ENCODE measurements at places on chromosomes 11 and 22.

DNA sequence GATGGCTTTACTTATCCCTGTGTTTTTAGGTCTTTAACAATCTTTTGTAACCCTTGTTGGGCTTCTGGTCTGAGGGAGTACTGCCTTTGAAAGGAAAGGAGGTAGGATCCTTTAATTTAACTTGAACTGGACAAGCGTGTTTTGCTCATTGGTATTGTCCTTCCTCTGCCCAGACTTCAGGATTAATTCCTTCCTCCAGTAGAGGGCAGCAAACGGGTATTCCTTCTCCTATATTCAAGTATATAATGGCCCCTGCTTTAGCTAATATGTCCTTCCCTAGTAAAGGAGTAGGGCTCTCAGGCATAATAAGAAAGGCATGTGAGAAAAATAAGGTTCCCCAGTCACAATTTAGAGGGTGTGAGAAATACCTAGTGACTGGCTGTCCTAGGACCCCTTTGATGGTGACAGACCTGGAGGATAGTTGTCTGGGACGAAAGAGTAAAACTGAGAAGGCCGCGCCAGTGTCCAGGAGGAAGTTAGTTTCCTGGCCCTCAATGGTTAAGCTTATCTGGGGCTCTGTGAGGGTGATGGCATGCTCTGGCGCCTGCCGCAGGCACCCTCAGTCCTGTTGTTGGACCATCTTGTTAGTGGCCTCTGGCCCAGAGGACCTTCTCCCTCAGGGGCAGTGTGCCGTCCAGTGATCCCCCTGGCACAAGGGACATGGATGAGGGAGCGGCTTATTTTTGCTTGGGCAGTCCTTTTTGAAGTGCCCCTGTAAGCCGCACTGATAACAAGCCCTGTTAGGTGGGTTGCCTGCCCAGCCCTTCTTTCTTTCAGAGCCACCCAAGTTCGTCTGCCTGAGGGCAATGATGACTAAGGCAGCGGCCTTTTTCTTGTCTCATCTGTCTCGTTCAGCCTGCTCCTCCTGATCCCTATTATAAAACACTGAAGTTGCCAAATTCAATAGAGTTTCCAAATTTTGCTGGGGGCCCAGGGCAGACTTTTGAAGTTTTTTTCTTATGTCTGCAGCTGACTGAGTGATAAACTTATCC is 51.8 kb downstream of the C11orf71 start:
- DNase-seq, result no peak

DNA sequence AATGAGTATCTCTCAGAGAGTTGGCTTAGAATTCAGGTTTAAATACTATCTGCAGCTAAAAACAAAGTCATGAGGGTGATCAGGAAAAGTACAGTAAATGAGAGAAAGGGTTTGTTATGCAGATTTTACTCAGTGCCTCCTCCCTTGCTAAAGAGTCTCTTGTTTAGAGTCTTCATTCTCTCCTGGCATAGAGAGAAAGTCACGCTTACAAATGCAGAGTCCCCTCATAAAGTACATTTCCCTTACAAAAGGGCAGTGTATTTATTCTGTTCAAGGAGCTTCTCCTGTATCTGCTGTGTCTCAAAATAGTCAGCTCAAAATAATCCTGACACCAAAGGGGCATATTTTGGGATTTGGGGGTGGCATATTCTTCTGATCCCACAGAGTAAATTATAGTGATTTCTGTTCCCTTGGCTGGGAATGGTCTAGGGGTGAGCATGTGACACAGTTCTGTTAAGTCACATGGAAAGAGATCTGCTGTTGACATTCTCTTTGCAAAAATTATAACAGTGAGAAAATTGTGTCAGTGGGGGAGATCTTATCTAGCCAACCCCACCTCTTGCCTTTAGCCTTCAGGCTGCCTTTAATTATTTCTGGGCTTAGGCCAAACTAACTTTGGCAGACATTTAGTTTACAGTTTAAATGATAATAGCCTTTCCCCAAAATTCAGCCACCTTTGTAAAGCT is 102.9 kb downstream of the MTNR1B start:
- no peak for DNase-seq

DNA sequence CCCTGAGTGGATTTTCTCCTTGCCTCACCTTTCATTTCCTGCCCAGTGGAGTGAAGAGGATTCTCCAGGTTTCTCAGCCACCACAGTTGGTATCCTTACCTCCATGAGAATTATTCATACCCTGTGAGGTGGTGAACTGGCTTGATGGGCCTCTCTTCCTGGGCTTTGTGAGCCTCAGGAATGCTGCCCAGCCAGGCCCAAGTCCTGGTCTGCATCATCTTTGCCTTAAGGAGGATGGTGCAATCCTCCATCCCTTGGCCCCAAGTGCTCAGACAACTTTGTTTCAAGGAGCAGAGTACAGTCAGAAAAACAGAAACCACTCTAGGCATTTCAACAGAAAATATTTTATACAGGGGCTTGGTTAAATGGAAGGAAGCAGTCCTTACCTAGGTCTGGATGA is 114.2 kb upstream of the CADM1 start:
- no peak for DNase-seq

GRCh38 chr11:130672911-130673310 is 224.5 kb downstream of the ADAMTS15 start:
- no peak for DNase-seq

DNA sequence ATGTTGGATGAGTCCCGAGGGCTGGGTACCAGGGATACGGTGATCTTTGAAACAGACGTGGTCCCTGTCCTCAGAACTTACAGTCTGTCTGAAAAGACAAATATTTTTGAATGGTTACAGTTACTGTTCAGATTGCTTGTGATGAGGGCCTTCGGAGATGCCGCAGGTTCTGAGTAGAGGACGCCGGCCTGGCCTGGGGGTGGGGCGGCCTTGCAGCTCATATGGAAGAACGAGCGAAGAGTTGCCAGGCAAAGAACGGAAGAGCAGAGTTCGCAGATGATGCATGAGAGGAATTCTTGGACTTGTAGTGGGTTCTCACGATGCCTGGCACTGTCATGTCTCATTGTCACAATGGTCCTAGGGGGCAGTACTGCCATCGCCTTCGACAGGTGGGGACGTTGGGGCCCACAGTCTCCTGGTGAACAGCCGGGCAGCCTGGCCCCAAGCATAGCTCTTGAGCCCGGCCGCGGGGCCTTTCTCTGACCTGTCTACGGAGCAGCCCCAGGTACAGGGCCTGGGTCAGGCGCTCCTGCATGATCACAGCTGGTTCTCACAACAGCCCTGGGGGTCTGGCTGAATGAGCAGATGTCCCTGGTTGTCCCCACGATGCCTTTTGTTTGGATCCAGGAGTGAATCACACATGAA is 60.9 kb upstream of the PARVG start:
- DNase-seq, result no peak

GRCh38 chr11:105211806-105212554 is 72.4 kb upstream of the CARD18 start:
- no peak for DNase-seq

DNA sequence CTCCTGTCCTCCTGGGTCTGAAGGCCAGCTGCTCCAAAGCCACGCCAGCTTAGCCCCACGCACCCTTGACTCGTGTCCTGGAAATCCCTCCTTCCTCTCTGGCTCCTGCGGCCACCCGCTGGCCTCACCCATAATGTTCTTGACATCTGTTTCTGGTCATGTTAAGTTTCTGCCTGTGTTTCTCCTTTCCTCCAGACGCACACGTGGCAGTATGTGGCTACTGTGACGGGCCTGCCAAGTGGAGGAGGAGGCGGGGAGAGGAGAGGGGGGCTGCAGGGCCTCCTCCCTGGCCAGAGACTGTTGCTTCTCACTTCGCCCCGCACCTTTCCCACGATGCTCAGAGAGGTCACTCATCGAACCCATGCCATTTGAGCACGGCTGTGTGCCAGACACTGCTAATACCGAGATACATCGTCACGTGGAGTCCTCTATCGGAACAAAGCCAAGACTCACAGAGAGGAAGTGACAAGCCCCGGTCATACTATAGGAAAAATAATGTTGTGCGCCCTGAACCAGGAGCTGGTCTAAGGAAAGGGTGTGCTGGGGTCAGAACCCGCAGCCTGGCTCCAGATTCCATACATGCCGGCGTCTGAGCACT is 11.5 kb downstream of the C1QTNF6 start:
- no peak for DNase-seq

GRCh38 chr22:21659864-21660525 is 5.8 kb upstream of the PPIL2 start:
- DNase-seq, result no peak

DNA sequence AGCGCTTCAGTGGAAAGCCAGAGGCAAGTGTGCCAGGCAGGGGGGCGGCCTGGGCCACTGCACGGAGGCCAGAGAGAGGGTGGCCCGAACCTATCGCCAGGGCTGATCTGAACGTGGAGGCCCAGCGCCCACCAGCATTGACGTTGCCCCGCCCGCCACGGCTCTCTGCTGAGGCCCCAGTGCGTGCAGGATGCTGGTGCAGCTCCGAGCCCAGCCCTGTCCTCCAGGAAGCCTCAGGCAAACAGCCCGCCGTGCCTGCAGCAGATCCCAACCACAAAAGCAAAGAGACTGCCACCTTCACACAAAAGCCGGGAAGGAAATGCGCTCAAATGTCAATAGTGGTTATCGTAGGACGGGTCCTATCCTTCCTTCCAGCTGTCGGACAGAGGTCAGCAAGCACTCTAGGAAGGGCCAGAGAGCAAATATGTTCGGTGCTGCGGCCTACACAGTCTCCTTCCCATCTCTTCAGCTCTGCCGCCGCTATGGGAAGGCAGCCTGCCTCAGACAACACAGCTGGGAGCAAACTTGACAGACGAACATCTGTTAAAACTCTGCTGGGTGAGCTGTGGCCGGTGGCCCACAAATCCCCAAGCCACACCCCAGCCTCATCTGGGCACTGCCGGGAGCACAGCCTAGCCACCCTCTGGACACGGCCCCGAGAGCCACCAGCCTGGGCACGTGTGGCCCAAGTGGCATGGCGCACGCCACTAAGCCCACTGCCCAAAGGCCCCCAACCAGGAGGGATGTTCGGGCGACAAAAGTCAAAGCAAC is 146.2 kb downstream of the CRYBB2 start:
- DNase-seq, result no peak

- DNase-seq, result no peak
These were observed 156.4 kb upstream of the TBCEL start for GRCh38 chr11:120867531-120867930.

GRCh38 chr11:94129512-94130297 is 1.1 kb downstream of the PANX1 start:
- DNase-seq, result no peak

DNA sequence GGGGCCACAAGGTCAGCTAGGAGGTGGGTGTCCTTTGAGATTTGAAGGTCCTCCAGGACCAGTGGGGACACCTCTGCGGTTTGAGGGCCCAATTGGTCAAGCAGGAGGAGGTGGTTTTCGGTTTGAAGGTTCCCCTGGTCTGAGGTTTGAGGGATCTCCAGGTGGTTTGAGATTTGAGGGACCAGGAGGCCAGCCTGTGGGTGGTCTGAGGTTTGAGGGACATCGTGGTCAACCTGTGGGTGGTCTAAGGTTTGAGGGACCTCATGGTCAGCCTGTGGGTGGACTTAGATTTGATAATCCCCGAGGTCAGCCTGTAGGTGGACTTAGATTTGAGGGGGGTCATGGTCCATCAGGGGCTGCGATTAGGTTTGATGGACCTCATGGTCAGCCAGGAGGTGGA is 11.8 kb downstream of the PCF11 start:
- no peak for DNase-seq

DNA sequence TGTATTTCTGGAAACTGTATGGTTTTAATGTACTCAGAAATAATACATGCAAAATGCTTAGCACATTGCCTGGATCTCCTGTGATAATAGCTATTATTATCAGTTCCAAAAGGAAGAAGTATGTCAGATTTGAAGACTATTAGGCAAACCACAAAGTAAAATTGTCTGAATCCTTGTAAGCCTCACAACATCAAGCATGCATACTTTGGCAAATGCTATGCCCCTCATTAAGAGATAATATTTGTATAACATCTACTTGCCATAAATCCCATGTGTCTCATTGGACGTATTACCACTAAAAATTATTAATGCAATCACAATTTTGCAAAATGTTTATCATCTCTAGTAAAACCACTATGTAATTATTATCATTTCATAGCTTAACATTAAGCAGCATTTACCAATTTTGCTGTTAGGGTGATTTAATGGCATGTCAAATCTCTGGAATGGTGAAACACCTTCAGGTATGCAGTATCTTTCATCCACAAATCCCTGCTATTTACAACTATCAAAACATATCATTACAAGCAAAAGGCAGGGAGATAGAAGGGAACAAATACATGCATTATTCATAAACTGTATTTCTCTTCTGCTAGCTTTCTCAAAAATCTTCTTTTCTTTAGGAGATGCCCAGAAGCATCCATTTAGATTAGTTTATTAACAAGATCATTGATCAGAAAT is 974.6 kb upstream of the RAG2 start:
- DNase-seq, result no peak

DNA sequence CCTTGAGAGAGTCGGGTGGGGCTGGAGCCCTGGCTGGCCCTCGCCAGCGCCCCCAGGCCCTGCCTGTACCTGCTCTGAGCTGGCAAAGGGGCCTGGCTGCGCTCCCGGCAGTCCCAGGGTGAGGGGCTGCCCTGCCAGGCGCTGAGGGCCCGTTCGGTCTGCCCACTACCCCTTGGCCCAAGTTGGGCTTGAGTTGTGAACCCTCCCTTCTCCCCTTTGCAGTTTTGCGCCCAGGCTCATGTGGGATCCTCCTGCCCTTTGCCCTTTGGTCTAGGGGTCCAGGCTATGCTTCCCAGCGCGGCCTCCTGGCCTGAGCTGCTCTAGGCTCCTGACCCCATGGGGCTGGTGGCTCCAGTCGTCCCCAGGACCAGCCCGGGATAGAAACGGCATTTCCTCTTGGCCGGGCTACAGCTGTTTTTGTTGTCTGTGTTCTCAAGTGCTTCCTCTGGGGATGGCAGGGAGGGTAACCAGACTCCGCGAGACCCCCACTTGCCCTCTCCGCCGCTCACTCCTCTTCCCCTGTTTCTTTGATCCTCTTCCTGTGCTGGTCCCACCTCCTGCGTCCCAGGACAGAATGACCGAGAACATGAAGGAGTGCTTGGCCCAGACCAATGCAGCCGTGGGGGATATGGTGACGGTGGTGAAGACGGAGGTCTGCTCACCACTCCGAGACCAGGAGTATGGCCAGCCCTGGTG is 34.9 kb downstream of the PRDM11 start:
- no peak for DNase-seq

DNA sequence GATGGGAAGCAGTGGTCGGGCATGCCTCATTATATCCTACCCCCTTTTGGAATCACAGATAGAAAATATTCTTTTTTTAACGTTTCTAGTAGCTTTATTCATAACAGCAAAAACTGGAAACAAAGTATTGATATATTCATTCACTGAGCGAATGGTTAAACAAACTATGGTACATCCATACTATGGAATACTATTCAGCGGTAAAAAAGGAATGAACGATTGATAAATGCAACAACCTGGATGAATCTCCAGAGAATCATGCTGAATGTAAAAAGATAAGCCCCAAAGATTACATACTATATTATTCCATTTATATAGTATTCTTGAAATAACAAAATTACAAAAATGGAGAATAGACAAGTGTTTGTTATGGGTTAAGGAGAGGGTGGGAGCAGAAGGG is 7.5 kb upstream of the SULT4A1 start:
- DNase-seq, result no peak

DNA sequence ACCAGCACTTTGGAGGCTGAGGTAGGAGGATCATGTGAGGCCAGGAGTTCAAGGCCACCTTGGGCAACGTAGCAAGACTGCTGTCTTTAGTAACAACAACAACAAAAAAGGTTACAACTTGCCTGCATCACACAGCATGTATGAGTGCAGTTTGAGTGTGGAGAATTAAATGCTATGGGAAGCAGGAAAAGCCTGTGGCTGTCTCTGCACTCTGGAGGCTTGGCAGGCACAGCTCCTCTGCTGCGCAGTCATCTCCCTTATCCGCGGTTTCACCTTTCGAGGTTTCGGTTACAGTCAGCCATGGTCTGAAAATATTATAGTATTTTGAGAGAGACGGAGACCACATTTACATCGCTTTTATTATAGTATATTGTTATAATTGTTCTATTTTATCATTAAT is 2.9 kb downstream of the MICAL2 start:
- DNase-seq, result no peak

Data from progenitor cell of endocrine pancreas (in vitro differentiated cells).